Mesothelial cell of epicardium (in vitro differentiated cells): ENCODE measurements at places on chromosomes 3 and 15.

GRCh38 chr15:43246261-43246774 is 20.4 kb downstream of the TGM5 start:
- DNase-seq, result no peak

DNA sequence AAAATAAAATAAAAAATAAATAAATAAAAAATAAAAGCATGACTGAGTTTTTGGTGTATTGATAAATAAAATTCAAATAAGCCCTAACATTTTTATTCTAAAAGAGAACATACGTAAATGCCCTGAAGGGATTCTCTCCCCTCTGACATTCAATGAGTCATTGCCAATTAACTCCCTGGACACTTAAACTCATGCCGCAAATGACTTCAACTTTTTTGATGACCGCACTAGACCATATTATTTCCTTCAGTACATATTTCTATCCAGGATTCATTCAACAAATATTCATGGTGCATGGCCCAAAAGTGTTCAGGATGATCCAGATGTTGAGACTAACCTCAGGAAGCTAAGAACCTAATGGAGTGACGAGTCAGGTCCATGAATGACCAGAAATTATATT is 195.9 kb upstream of the LRRN1 start:
- no peak for DNase-seq

DNA sequence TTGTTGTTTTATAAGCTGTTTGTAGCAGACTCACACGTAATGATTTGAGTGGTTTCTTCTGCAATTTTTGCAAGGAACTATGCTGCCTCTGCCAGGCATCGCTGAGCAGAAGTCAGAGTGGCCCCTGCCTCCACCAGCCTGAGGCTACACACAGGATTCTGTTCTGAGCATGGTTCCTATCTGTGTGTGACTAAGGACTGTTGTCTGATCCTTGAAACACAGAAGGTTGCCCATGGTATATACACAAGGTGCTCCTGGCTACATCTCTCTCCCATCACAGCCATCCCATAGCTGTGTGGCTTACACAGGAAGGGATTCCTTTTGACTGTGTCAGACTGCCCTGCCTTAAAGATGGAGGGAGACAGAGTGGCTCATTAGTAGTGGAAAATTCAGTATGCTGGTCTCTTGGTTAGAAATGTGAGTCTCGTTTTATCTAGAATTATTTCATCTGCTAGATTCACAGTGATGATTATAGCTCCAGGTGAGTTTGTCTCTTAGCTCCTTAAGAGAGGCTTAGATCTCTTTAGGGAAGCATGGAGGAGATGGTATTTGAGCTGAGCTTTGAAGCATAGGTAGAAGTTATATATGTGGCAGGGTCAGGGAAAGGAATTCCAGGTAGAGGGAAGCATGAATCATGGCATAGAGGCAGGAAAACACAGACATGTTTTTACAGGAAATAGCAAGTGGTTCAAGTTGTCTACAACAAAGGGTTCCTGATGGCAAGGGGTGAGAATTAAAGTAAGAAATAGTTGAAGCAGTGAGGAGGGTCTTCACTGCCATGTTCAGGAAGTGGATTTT is 37.5 kb downstream of the SNAPC5 start:
- DNase-seq, result no peak

- DNase-seq, result no peak
Observed at GRCh38 chr3:69088063-69088462, 3.3 kb downstream of the ARL6IP5 start.

GRCh38 chr3:149579838-149580542 is 77.8 kb downstream of the WWTR1 start:
- no peak for DNase-seq

DNA sequence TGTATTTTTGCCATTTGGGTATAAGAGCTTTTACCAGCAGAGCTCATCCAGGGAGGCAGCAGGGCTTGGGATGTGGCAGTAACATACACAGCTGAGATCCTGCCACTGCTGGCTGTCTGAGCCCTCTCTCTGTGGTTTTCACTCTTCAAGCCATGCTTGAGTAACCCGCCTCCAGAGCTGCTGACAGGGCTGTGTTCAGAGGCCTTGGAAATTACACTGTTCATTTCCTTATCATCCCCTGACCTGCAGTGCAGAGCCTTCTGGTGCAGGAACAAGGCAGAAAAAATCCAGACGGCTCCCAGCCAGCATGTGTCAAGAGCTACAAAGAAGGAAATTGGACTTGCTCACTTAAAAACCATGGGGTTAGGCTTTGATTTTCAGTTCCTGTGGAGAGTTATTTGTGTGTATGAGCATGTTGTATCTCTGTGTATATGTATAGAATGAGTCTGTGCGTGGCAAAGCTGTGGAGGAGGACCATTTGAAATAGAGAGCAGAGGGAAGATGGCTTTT is 47.0 kb downstream of the ZNF609 start:
- DNase-seq, result peak; percentile 59

DNA sequence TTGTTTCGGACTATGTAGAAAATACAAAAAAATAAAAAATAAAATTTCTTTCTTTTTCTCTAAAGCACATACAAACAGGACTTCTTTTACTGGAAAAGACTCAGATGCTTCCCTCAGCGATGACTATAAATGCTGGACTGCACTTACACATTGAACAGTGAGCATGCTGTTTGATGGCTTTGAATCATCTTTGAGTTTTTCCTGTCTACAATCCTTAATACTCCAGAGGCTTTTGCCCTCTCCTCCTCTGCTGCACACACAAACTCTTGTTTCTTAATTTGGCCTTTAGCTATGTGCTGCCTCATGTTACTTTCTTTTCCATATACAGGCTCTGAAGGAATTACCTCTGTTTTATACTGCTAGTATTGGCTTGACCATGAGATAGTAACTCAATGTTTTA is 575.1 kb downstream of the EPHA3 start:
- DNase-seq, result no peak

- no peak for DNase-seq
Observed at GRCh38 chr15:82710926-82711490, 1.3 kb upstream of the AP3B2 start.
